Activated B cell treated with CpG ODN at 0.5 μM for 24 hours (primary cell): ENCODE measurements at places on chromosomes 11 and 22.
A peak's percentile ranks its signal among the peaks of the same experiment; 100 is the strongest.

- no peak for DNase-seq
Measured at GRCh38 chr22:20844055-20845037, 14.3 kb downstream of the PI4KA start.

DNA sequence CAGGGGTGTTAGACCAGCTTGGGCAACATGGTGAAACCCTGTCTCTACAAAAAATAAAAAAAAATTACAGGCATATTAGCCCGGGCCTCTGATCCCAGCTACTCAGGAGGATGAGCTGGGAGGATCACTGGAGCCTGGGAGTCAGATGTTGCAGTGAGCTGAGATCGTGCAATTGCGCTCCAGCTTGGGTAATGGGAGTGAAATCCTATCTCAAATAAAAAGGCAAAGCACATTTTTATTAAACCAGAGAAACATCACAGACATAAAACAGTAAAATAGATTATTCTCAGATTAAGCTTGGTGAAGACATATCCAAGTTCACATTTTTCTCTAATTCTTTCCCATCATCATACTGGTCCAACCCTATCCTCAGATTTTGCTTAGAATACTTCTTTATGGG lies 30.1 kb upstream of the XBP1 start:
- no peak for DNase-seq

DNA sequence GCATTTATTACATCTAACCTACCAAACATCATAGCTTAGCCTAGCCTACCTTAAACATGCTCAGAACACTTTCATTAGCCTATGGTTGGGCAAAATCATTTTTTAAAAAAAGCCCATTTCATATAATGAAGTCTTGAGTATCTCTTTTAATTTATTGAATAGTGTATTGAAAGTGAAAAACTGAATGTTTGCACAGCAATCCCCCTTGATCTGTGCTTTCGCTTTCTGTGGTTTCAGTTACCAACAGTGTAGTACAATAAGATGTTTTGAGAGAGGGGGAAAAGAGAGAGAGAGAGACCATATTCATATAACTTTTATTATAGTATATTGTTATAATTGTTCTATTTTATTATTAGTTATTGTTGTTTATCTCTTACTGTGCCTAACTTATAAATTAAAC lies 8.4 kb upstream of the MAP6 start:
- no peak for DNase-seq

DNA sequence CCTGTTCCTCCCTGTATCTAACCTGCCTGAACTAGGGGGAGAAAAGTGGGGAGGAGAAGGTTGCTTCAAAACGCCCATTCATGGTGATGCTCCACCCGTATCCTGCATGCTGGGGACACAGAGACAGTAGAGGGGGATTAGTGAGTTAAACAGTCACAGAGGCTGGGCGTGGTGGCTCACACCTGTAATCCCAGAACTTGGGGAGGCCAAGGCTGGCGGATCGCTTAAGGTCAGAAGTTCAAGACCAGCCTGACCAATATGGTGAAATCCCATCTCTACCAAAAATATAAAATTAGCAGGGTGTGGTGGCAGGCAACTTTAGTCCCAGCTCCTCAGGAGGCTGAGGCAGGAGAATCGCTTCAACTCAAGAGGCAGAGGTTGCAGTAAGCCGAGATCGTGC lies 1.8 kb upstream of the DENND5A start:
- no peak for DNase-seq

GRCh38 chr11:128313931-128314330 lies 273.4 kb downstream of the ETS1 start:
- DNase-seq = no peak

GRCh38 chr11:12108875-12109453 lies 1.4 kb upstream of the MICAL2 start:
- no peak for DNase-seq

DNA sequence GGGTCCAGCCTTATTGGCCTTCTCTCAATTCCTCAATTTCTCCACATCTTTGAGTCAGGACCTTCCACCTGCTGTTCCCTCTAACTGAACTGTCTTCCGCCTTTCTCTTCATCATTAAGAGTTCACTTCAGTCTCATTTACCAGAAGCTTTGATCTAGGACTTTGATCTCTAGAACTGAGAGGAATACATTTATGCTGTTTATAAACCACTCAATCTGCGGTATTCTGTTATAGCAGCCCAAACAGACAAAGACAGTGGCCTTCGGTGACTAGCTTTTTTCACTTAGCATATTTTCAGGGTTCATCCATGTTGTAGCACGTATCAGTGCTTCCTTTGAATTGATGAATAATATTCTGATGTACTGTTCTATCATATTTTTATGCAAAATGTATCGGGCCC lies 10.5 kb downstream of the CLPB start:
- no peak for DNase-seq

- DNase-seq = no peak
Measured at GRCh38 chr11:44418456-44418830, 108.5 kb upstream of the ALX4 start.

DNA sequence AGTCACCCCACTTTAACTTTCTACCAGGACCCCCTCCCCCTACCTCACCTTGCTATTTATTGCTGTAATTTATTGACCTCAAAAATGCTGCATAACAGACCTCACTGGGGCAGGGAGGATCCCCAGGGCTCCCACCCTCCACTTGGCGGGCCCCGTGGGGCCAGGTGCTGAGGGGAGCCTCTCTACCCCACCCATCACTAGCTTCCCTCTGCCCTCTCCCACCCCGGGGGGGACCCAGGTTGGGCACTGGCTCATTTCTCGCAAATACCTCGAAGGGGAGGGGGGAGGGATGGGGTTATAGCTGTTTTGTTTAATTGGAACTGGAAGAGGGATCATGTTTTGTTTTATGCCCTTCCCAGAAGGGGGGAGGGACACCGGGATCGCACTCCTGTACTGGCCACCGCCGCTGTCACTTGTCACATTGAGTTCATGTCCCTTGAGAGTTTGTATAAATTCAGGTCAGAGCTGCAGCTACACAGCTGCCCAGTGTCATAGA lies 16.3 kb upstream of the TMEM191C start:
- DNase-seq = no peak

- no peak for DNase-seq
Measured at GRCh38 chr11:61281581-61282250, 13.4 kb downstream of the VWCE start.

GRCh38 chr22:27278946-27279345 lies 522.6 kb downstream of the MN1 start:
- DNase-seq = no peak

DNA sequence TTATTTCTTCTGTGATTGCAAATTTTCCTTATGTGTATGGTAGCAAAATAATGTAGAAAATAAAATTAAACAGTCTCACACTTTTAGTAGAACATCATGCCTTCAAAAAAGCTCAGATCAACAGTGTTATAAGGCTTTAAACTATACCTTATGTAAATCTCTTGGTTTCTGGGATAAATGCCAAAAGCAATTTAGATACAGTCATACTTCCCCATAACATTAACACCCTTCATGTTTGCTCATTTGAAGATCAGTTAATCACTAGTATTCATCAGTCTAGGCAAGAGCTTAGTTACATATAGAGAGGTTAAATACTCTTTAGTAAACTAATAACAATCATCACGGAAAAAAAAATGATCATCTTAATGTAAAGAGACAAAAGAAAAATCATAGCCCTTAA lies 421.8 kb upstream of the ANO3 start:
- no peak for DNase-seq

GRCh38 chr11:29135504-29135903 lies 881.3 kb downstream of the KCNA4 start:
- no peak for DNase-seq

DNA sequence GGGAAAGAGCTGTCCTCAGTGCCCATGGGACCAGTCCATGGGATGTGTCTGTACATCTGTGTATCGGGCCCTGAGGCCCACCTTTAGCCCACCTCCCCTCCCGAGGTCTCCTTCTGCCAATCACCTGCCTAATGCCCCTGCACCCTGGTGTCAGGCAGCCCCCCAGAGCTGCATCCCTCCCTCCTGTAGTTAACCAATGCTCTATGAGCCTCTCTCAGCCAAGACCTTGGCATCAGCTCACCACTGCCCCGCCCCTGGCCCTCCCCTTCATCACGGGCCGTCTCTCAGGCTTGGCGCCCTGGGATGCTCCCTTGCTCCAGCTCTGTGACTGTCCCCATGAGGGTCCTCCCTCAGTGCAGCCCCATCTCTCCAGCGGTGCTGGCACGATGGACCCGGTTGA lies 18.5 kb downstream of the MGAT3 start:
- DNase-seq = no peak

DNA sequence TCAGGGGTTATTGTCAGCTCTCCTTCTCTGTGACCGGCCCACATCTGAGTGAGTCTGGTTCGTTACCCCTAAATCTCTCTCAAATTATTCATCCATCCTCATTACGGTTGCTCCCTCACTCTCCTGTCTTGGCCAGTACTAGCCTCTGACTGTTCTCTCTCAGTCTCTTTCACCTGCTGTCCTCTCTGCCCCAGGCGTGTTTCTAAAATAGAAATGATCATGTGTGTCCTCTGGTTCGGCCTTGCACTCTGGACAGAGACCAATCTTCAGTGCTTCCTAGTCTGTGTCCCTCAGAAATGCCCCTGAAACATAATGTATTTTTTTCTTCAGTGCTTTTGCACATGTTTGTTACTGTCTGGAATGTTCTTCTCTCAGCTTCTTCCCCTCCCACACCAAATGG lies 4.9 kb downstream of the PSMD13 start:
- no peak for DNase-seq

DNA sequence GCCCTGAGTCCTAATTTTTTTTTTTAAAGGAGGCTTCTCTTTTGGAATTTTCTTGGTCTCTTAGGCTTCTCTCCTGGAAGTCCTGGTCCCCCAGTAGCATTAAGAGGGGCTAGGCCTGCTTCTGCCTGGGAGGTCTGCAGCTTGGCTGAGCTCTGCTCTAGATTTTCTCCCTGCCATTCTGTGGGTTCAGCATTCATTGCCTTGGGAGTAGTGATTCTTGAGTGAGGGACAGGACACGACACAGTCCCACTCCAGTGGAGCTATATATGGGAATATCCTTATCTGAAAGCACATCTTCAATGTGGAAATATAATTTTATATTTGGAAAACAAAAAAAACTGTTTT lies 3.7 kb downstream of the IGSF22 start:
- no peak for DNase-seq

GRCh38 chr22:37211075-37211865 lies 1.0 kb downstream of the SSTR3 start:
- DNase-seq = peak; percentile 11

GRCh38 chr11:83159902-83160865 lies 3.3 kb downstream of the PCF11 start:
- DNase-seq = no peak

DNA sequence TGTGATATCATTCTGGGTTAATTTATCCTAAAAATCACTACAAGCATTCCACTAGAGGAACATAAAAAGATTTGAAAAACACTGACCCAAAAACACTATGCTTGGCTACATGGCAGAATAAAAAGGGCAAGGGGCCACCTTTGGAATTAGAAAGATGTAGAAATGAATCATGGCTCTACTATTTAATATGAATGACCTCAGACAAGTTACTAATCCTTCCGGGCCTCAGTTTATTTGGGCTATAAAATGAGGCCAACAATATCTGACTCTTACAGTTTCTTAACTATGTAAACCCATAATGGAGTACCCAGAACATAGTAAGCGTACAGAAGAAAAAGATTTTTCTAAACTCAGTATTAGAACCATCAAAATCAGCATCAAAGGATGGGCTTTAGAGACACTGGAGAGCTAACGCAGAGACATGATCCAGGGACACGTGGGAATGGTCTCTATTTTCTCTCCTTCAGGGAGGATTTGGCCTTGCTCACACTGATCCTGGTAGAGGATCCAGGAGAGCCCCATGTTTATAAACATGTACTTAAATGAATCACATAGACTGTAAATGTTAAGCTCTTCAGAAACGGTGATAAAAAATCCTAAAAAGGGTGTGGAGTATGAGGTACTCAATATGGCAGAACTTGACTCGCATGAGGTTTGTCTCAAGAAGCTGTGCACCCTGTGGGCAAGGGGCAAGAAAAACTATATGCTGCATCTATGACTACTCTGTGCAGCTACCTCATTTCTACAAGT lies 288.4 kb upstream of the PITPNB start:
- no peak for DNase-seq

- DNase-seq = no peak
Measured at GRCh38 chr11:94588366-94588942, 21.3 kb downstream of the PIWIL4 start.

DNA sequence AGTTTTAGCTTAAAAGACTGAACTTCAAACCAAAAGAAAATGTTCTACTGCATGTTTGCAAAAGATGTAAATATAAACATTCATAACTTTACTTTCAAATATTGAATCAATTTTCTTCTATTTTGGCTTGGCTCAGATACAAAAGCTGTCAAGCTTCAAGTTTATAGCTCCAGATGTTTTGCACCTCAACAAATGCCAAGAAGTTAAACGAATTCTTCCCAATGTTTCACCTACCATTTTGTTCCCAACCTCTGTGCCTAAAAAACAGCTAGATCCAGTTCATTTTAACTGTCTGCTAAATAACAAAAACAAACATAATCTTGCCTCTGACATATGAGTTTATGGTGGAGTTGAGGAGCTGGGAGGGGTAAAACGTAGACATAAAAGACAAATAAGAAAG lies 76.5 kb downstream of the RAB30 start:
- no peak for DNase-seq

DNA sequence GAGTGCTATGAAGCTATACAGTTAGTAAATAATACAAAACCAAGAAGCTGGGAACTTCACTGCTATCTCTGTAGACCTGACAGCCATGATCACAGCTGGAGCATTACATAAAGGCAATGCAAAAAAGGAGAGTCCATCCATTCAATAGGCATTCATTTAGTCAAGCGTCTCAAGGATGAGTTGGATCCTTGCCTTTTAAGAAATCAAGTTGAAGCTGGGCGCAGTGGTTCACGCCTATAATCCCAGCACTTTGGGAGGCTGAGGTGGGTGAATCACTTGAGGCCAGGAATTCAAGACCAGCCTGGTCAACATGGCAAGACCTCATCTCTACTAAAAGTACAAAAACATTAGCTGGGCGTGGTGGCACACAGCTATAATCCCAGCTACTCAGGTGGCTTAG lies 48.1 kb upstream of the ALKBH3 start:
- DNase-seq = no peak

- DNase-seq = no peak
Measured at GRCh38 chr11:94825031-94825430, 56.9 kb downstream of the AMOTL1 start.
